ELR (cell line): ENCODE measurements at places on chromosomes 2 and 18.
A peak's percentile ranks its signal among the peaks of the same experiment; 100 is the strongest.

GRCh38 chr2:42581257-42581656 lies 12.8 kb downstream of the MTA3 start:
- DNase-seq: no peak

- DNase-seq: no peak
Measured at GRCh38 chr2:11038641-11039040, 116.6 kb upstream of the SLC66A3 start.

DNA sequence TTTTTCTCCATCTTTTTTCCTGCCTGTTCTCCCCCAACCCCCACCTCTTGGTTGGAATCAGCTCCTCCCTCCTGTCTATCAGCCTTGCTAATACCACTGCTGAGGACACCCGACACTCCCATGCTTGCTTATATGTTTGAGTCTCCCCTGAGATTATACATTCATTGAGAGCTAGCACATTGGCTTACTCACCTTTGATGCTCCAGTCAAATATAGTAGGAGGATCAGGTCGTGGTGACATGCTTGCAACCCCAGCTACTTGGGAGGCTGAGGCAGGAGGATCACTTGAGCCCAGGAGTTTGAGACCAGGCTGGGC lies 91.5 kb upstream of the CCBE1 start:
- DNase-seq: peak; percentile 30

DNA sequence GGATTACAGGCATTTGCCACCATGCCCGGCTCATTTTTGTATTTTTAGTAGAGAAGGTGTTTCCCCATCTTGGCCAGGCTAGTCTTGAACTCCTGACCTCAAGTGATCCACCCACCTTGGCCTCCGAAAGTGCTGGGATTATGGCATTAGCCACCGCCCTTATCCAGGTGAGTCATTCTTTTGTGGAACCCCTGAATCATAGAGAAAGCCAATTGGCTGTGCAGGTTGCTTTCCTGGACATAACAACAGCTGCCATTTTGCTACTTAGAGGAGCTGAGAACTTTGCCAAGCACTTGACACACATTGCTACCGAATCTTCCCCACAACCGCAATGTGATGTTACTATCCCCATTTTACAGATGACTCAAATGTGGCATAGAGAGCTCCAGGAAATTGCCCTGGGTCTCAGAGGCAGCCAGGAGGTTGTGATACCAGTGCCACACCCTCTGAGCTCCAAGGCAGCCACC lies 36.0 kb downstream of the SETBP1 start:
- DNase-seq: no peak

- DNase-seq: no peak
Measured at GRCh38 chr2:64021578-64021977, 2.4 kb upstream of the VPS54 start.

GRCh38 chr2:74327199-74327598 lies 16.0 kb downstream of the SLC4A5 start:
- no peak for DNase-seq

- no peak for DNase-seq
Measured at GRCh38 chr18:8844721-8845148, 139.4 kb downstream of the MTCL1 start.

- DNase-seq: no peak
Measured at GRCh38 chr2:72041638-72042111, 106.0 kb downstream of the CYP26B1 start.

DNA sequence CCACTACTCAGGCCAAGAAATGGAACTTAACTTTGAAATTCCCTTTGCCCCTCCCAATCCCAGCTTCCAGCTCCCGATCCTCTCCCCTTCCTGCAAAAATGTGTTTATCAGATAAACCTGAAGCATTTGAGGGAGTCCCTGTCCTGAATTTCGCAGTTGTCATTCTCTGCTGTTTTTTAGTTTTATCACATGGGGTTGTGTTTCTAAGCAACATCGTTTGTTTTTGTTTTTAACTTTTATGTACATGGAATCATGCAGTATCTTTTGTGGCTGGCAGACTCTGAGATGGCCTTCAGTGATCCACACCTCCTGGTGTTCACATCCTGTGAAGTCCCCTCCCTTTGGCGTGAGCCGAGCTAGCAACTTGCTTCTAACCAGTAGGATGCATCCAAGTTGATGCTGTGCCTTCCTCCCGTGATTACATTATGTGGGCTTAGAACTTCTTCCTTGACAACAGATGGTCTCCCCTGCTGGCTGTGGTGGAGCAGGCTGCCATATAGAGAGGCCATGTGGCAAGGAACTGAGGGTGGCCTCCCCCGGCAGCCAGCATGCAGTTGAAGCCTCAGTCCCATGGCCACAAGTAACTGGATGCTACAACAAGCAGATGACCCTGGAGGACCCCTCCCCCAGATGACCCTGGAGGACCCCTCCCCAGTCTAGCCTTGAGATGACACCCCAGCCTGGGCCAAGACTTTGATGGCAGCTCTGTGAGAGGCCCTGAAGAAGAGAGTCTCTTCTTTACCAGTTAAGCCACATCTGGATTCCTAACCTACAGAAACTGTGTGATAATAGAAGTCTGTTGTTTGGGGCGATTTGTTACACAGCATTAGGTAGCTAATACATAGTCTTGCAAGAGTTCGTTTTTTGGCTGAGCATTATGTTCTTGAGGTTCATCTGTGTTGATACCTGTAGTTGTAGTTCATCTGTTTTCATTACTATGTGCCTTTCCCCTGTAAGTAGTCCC lies 27.7 kb downstream of the SH3BP4 start:
- DNase-seq: no peak

GRCh38 chr2:2757764-2758163 lies 426.7 kb upstream of the MYT1L start:
- no peak for DNase-seq

DNA sequence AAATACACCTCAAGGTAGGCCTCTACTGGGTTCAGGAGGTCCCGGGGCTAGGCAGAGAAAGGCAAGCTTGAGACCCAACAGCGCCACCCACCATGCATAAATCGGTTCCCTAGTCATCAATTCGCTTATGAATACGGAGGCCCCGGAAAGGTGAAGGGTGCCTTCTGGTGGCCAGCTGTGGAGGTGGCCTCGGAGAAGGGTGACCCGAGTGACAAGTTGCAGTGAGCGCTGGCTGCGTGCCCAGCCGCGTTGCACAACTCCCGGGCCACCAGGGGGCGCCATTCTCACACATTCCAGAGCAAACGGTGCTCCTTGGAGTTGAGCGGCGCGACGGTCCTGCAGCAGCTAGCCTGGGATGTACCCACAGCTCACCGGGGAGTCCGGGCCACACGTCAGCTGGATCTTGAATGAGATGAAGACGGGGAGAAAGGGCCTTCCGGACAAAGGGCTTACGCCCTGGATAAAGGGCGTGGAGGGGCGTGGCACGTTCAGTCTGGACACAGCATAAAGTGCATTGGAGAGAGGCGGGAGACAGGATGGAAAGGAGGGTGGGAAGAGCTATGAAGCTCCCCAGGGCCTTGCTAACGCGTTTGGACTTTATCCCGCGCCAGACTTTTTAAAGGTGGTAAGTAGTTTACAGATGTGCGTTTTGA lies 20.4 kb downstream of the TMSB10 start:
- DNase-seq: peak; percentile 98

DNA sequence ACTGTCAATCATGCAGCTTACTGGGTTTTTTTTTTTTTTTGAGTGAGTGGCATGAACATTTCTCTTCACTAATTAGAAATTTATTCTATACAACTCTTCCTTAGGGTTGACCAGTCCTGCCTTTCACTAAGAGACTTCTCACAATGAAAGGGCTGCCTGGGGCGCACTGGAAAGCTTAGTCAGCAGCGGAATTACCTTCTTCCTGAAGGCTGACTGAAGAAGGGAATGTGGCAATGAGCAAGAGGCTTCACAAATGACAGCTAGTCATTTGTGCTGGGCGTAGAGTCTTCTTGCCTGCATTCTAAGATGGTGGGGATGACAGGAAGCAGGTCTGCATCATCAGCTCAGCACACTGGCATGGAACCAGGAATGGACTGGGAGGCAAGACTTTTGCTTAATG lies 15.6 kb upstream of the SCN3A start:
- DNase-seq: peak; percentile 41

GRCh38 chr2:120825370-120826259 lies 89.9 kb downstream of the GLI2 start:
- peak; percentile 17 for DNase-seq

DNA sequence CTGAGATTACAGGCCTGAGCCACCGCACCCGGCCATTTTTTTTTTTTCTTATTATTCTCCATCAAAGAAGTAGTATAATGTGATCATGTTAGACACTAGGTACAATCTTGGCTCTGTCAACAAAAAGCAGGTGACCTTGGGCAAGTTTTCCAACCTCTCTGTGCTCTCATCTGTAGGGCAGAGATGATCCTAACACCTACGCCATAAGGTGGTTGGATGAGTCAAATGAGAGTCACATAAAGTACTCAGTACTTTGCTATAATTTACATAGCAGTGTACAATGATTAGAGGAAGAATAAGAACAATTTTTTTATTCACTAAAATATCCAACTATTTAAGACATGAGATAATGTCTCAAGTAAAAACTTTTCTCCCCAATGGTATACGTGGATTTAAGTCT lies 128.6 kb downstream of the TGIF1 start:
- DNase-seq: peak; percentile 14

GRCh38 chr2:229634601-229635370 lies 79.6 kb downstream of the DNER start:
- no peak for DNase-seq

GRCh38 chr2:97763176-97763845 lies 49.9 kb downstream of the ZAP70 start:
- peak; percentile 65 for DNase-seq

DNA sequence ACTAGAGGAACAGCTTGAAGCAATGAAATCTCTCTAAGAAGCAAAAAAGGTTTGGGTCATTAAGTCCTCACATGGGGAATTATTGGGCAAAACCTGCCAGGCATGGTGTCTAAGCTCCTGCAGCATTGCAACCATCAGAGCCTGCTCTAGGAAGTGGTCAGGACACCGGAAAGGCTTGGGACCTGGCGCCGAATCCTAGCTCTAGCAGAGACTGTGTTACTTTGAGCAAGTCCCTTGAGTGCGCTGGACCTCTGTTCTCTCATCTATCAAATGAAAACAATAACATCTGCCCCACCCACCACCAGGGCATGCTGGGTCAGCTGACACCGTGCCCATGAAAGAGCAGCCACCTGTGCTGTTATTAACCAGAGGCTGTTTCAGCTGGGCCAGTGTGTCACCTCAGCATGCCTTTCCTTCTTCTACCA lies 6.3 kb downstream of the TMEM127 start:
- DNase-seq: no peak

- no peak for DNase-seq
Measured at GRCh38 chr18:54100466-54100865, 124.0 kb downstream of the MBD2 start.

GRCh38 chr2:72576459-72576858 lies 249.4 kb downstream of the EXOC6B start:
- DNase-seq: no peak

DNA sequence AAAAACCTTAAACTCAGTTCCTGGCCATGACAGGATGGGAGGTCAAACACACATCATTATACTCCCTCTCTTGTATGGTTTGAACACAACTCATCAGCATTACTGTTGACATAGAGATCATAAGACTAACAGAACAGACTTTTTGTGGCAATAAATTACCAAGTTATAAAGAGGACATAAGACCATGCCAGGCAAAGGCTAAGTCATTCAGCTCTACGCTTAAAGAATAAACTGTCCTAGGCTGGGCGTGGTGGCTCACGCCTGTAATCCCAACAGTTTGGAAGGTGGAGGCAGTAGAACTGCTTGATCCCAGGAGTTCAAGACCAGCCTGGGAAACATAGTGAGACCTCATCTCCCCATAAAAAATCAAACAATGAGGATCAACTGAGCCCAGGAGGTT lies 16.4 kb downstream of the NLRC4 start:
- no peak for DNase-seq

GRCh38 chr2:78908973-78909372 lies 116.5 kb upstream of the REG3G start:
- DNase-seq: no peak

- DNase-seq: no peak
Measured at GRCh38 chr18:52387175-52387574, 47.2 kb downstream of the DCC start.

DNA sequence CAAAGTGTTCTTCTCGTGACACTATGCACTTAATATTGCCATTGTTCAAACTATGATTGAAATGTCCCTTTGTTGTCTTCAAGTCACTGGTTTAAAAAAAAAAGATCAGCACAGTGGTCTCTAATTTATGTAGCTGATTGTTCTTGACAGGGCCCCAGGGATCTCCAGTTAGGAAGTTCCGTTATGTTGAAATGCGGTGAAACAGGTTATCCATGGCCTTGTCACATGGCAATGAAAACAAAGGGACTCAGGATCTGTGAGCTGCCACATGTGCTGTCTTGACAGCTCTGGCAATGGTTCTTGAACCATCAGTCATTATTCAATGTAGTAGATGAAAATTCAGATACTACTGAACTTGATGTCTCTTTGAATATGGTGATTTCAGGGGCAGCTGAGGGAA lies 147.4 kb downstream of the SETBP1 start:
- no peak for DNase-seq

DNA sequence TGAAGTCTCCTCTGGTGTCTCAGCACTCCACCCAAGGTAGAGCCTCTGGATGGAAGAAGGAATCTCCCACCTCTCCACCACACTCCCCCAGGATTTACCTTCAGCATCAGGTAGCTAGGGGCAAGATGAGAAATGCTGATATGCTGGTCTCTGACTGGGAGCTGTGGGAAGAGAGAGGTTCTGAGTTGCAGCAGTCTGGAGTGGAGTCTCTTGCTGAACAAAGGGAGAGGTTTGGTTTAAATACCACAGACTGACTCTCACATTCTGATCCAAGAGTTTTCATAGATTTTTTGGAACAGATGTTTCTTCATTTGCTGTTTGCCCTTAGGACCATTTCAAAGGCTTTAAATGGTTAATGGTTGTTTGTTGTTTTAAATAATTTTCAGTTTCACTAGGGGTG lies 1.1 kb upstream of the CFLAR start:
- DNase-seq: no peak

GRCh38 chr2:70241340-70241739 lies 7.1 kb downstream of the TIA1 start:
- peak; percentile 59 for DNase-seq

- peak; percentile 20 for DNase-seq
Measured at GRCh38 chr2:3780477-3781402, 77.4 kb downstream of the DCDC2C start.

DNA sequence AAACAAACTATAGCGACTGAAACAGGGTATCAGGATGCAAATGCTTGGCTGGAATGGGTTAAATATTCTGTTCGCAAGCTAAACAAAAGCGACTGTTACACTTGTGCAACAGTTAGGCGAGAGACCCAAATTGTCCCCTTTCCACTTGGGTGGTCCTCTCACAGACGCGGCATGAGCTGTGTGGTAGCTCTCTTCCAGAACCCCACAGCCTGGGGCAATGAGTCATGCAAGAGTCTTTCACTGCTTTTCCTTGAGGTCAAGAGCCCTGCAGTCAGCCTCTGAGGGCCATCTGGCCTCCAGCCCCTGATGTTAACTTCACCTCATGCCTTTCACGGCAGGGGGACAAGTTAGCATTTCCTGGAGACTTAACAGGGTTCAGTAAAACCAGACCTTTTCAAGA lies 25.7 kb downstream of the SULT1C4 start:
- peak; percentile 87 for DNase-seq

GRCh38 chr18:74412116-74412880 lies 44.8 kb downstream of the DIPK1C start:
- no peak for DNase-seq

- no peak for DNase-seq
Measured at GRCh38 chr2:224940618-224941017, 101.7 kb downstream of the DOCK10 start.
